Vein endothelial cell (primary cell): ENCODE measurements at places on chromosomes 5 and 9. TPM values are rescaled to one million over a fixed set of nuclear protein-coding genes. Genes with fewer than 3 reads are reported as not detected.

Gene SPINK6
- total RNA-seq: not detected in 2 replicates

Gene RPP25L
- 12.6 and 18.6 TPM in 2 replicates for total RNA-seq

Gene BTNL9
- 0.19 and 2.0 TPM in 2 replicates for total RNA-seq

Gene FOXD4L4
- total RNA-seq: 0.19 and 0.33 TPM in 2 replicates

Gene TNFAIP8
- total RNA-seq: 10.4 and 12.1 TPM in 2 replicates

Gene NR2F1
- total RNA-seq: 24.9 and 41.5 TPM in 2 replicates

Gene FOXD4L3
- not detected in 2 replicates for total RNA-seq

Gene BASP1
- 19.2 and 31.7 TPM in 2 replicates for total RNA-seq

Gene SEMA5A
- 0.10 and 0.33 TPM in 2 replicates for total RNA-seq

Gene FBP2
- total RNA-seq: not detected in 2 replicates

Gene GFM2
- 30.1 and 32.3 TPM in 2 replicates for total RNA-seq

Gene AQP3
- 0.10 TPM in 1 of 2 replicates, not detected in the other for total RNA-seq

Gene ITK
- not detected in 2 replicates for total RNA-seq

Gene ABITRAM
- 7.8 and 8.0 TPM in 2 replicates for total RNA-seq

Gene PRDM9
- total RNA-seq: not detected in 2 replicates

Gene PCDHGC3
- total RNA-seq: 17.0 and 20.5 TPM in 2 replicates

Gene CYSRT1
- 0.65 and 0.67 TPM in 2 replicates for total RNA-seq

Gene KCNV2
- not detected in 2 replicates for total RNA-seq
